ENCODE measurements at places on chromosomes 16 and 17. TPM values are rescaled to one million over a fixed set of nuclear protein-coding genes. Genes with fewer than 3 reads are reported as not detected.

ZNF267 gene
- total RNA-seq = 13.0 TPM

CBX4 gene
- total RNA-seq = 16.7 TPM

GRCh38 chr17:1485423-1486376 lies 6.8 kb downstream of the MYO1C start:
- H3K4me3 ChIP-seq = peak overlapping the region; percentile 40
- H3K4me1 ChIP-seq = peaks cover 50% of the 10 kb centered on the region
- peak overlapping the region; percentile 76 for H3K27ac ChIP-seq
- no peak for DNase-seq
- peaks cover 3% of the 10 kb centered on the region for H3K27me3 ChIP-seq

PMM2 gene
- 14.0 TPM for total RNA-seq

DNA sequence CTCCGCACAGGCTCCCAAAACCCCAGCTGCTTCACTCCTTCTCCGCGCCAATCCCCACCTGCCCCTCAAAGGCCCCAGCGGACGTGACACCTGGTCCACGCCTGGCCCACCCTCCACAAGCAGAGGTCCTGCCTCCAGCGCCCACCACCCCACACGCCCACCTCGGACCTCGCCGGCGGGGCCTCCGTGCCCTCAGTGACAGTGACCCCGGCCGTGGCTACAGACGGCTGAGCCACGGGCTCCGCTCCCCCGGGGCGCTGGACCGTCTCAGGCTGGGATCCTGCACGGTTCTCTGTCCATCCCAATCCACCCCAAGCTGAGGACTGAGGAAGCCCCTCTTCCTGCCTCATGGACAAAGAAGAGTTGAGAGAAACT lies 25.1 kb downstream of the PIEZO1 start:
- peaks cover 5% of the 10 kb centered on the region for H3K36me3 ChIP-seq
- DNase-seq = no peak
- no peak overlapping the region for H3K4me3 ChIP-seq
- H3K27ac ChIP-seq = no peak overlapping the region

HASPIN gene
- 1.3 TPM for total RNA-seq

DNA sequence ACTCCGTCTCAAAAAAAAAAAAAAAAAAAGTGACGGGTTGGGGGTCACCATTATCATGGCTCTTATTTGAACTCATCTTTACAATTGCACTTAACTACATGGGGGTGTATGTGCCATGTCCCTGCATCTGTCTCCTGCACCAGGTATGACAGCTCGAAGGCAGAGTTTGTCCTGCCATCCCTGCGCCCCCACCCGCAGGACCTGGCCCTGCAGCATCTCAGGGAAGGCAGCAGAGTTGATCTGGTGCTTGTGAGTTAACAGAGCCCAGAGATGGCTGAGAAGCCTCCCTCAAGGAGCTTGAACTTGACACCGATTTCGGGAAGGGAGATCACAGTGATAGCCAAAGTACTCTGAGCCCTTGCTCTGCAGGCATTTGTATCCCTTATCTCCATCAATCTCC lies 44.8 kb downstream of the C16orf82 start:
- no peak overlapping the region for H3K4me3 ChIP-seq
- no peak for DNase-seq
- H3K36me3 ChIP-seq = no peaks in the 10 kb centered on the region
- peaks cover 8% of the 10 kb centered on the region for H3K4me1 ChIP-seq
- H3K27ac ChIP-seq = no peak overlapping the region

All from spinal cord (tissue), 10 donors.